ENCODE measurements at places on chromosomes 2 and 18.

GRCh38 chr2:129754421-129754820 is 225.0 kb upstream of the RAB6C start:
- DNase-seq: no peak

DNA sequence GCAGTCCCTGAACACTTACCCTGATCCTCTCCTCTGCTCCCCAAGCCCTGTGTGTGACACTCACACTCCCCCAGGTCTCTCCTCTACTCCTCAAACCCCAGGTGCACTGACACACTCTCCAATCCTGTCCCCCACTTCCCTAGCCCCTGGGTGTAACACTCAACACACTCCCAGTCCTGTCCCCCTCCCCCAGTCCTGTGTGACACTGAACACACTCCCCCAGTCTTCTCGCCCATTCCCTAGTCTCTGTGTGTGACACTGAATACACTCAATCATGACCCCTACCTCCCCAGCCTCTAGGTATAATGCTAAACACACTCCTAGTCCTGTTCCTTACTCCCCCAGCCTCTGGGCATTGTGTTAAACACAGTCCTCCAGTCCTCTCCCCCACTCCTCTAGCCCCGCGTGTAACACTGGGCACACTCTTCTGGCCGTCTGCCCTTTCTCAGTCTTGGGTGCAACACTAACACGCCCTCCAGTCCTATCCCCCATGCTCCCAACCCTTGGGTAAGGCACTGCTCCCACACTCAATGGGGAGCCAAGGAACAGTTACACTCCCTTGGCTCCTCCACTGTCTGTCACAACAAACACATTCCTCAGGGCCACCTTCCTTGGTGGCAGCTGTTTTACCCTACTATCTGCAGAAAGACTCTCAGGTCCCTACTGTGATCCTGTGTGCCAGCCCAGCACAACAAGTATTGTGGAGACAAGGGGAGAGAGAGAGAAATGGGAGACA is 82.5 kb upstream of the PKDCC start:
- peak; percentile 59 for DNase-seq

- no peak for DNase-seq
Observed at GRCh38 chr18:48502906-48503305, 35.9 kb upstream of the CTIF start.

DNA sequence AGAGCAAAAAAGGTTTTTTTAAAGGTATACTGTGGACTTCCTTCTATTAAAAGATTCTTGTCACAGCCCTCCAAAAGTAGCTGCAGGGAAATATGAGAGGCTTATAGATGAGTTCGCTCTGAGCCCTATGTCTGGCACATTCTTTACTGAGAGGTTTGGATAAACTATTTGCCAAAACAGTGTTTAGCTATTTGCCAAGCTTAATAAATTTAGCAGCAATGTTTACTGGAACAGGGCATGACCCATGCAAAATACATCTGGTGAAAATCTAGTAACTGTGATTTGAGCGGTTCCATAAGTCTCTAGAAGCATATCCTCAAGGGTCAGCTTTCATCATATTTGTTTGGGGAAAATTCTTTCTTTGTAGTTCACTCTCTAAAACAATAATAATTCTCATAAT is 1696.7 kb upstream of the PIK3C3 start:
- DNase-seq: no peak

GRCh38 chr2:225462945-225463344 is 63.4 kb downstream of the NYAP2 start:
- no peak for DNase-seq

DNA sequence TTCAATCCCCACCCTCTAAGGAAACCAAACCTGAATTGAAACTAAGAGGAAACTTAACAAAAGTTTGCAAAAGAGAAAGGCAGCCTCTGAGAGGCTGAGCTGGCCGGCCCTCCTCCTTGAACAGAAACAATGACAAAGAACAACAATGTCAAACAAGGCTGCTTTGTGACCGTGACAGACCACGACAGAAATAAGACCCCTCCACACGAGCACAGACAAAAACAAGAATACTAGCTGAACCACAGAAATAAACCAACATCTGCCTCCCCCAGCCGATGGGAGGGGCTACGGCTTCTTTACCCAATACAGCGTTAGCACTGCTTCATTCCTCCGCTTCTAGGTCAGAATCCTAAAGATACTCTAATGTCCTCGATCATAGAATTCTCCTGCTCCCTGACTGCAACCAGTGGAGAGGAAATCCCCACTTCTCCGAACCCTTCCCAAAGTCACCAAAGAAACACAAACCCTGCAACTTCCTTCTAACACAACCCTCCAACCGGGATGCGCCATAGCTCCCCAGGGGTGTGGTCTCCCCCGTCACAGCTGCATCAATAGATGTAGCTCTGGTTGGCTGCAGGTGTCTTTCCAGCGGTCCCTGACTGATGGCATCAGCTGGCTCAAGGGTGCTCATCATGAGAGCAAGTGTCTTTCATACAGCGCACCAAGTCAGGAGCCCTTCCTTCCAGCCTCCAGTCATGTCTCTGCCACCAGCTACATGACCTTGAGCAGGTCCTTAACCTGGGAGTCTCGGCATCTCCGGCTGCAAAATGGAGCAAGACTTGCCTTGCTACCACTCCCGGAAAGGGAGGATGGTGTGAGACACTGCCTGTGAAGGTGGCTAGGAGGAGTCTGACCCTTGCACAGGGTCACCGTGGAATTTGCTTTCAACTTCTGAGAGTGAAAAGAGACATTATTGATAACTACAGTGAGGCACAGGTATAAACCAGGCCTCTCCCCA is 198.6 kb downstream of the HAUS1 start:
- DNase-seq: peak; percentile 37

DNA sequence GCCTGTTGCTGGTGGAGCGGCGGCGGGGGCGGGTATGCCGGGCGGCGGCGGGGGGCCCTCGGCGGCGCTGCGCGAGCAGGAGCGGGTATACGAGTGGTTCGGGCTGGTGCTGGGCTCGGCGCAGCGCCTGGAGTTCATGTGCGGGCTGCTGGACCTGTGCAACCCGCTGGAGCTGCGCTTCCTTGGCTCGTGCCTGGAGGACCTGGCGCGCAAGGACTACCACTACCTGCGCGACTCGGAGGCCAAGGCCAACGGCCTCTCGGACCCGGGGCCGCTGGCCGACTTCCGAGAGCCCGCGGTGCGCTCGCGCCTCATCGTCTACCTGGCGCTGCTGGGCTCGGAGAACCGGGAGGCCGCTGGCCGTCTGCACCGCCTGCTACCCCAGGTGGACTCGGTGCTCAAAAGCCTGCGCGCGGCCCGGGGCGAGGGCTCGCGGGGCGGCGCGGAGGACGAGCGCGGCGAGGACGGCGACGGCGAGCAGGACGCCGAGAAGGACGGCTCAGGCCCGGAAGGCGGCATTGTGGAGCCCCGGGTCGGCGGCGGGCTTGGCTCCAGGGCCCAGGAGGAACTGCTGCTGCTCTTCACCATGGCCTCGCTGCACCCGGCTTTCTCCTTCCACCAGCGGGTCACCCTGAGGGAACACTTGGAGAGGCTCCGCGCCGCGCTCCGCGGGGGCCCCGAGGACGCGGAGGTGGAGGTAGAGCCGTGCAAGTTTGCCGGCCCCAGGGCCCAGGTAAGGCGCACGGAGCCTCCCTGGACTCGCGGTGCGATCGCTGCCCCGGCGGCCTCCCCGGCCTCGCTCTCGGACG is 1.0 kb downstream of the ZCCHC2 start:
- DNase-seq: peak; percentile 73

GRCh38 chr2:74843899-74844298 is 10.0 kb downstream of the HK2 start:
- DNase-seq: no peak

- no peak for DNase-seq
Observed at GRCh38 chr2:135689679-135690078, 52.0 kb upstream of the UBXN4 start.

DNA sequence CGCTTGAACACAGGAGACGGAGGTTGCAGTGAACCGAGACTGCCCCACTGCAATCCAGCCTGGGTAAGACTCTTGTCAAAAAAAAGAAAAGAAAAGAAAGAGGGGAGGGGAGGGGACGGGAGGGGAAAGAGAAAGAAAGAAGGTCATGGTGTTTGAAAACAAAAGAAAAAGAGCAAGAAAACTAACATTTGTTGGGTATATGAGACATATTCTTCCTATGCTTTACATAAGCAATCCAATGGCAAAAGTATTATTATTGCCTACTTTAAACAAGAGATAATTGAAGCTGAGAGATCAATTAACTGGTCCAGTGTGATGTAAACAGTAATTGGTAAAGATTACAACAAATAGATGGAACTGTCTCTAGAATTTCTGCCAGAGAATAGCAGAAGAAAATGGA is 157.3 kb downstream of the ZRANB3 start:
- no peak for DNase-seq

DNA sequence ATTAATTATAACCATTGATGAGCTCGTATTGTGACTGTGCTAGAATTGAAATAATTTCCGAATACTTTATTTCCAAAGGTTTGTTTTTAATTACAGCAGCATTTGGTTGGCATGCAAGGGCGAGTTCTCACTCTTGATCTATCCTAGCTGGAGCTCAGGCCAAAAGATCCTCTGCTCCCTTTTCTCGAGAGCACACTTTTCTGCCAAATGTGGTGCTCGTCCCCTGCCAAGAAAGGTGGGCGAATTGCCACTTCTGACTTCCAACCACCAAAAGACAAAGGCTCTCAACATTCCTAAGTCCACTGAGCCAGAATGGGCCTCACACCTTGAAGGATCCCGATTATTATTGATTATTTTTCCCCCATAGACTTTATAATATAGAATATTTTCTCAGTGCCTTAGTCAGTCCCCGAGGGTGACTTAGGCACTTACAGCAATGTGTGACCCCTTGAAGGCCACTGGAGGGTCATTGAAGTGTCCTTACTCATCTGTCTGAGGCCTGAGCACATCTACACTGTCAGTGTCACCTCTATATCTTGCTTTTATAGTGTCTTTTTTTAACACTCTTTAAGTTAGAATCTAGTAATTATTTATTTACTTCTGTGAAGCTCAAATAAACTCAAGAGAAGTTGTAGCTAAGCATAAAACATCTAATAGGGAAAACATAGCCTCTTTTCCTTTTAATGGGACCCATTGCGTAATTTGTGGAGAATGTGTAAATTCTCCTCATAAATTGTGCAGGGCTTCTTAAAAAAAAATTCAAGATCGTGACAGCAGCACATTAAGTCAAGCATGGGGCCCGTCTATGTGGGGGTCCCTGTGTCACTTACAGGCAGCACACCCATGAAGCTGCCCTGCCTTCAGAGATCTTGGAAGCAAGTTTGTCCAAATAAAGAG is 98.3 kb downstream of the MEIS1 start:
- no peak for DNase-seq

DNA sequence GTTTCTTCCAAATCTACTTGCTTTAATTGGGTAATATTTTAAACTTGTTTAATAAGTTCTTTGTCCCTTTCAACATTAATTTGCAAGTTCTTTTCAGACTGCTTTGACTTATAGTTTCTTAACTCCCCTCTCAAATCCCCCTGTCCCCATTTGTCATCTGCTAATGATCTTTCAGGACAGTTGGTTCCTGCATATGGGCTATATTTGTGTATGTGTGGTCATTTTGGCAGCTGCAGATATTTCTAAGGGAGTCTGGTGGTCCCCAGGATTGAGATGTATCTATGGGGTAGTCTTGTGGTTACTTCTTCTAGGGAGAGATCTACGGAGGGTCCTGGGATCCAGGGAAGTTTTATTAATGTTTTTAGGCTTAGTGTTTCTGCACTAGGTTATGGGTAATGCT is 120.6 kb upstream of the SP3 start:
- no peak for DNase-seq

Measured in left forelimb (tissue), 1 donor.